ENCODE measurements at places on chromosomes 3 and 15. TPM values are rescaled to one million over a fixed set of nuclear protein-coding genes. Genes with fewer than 3 reads are reported as not detected.
A peak's percentile ranks its signal among the peaks of the same experiment; 100 is the strongest.

CCDC33 gene
- not detected for total RNA-seq

WDR76 gene
- total RNA-seq, result 75.6 TPM

TCAIM gene
- total RNA-seq, result 13.6 TPM

MORC1 gene
- not detected for total RNA-seq

TIMP4 gene
- total RNA-seq, result not detected

RAB11A gene
- 158 TPM for total RNA-seq

PLSCR4 gene
- not detected for total RNA-seq

PLIN1 gene
- total RNA-seq, result 0.35 TPM

ERICH6 gene
- 0.39 TPM for total RNA-seq

SAMMSON gene
- not detected for total RNA-seq

PIGX gene
- 50.5 TPM for total RNA-seq

PARP15 gene
- total RNA-seq, result 13.9 TPM

LMCD1 gene
- total RNA-seq, result 2.0 TPM

GOLGA8G gene
- not detected for total RNA-seq

GRCh38 chr3:69082805-69083204, 1.9 kb upstream of the ARL6IP5 start:
- H3K36me3 ChIP-seq, result no peaks in the 10 kb centered on the region
- H3K4me3 ChIP-seq, result peak overlapping the region; percentile 26
- DNase-seq, result peak; percentile 58
- H3K4me1 ChIP-seq, result peaks cover 69% of the 10 kb centered on the region
- H3K27me3 ChIP-seq, result no peaks in the 10 kb centered on the region

GRCh38 chr3:169278667-169279066, 384.8 kb downstream of the MECOM start:
- no peaks in the 10 kb centered on the region for H3K4me1 ChIP-seq
- H3K27me3 ChIP-seq, result no peaks in the 10 kb centered on the region
- no peak overlapping the region for H3K4me3 ChIP-seq
- no peak overlapping the region for H3K27ac ChIP-seq
- no peak for DNase-seq
- H3K36me3 ChIP-seq, result no peaks in the 10 kb centered on the region

- no peak overlapping the region for H3K27ac ChIP-seq
- no peaks in the 10 kb centered on the region for H3K27me3 ChIP-seq
- no peak for DNase-seq
Observed at GRCh38 chr3:49359623-49360022, 1.5 kb upstream of the GPX1 start.

GRCh38 chr3:71046791-71047190, 536.7 kb downstream of the FOXP1 start:
- no peak for DNase-seq
- no peaks in the 10 kb centered on the region for H3K27me3 ChIP-seq
- H3K36me3 ChIP-seq, result peaks cover 44% of the 10 kb centered on the region
- H3K4me1 ChIP-seq, result peaks cover 68% of the 10 kb centered on the region

- H3K27ac ChIP-seq, result no peak overlapping the region
- H3K4me3 ChIP-seq, result no peak overlapping the region
- no peaks in the 10 kb centered on the region for H3K4me1 ChIP-seq
- no peaks in the 10 kb centered on the region for H3K27me3 ChIP-seq
- no peak for DNase-seq
Observed at GRCh38 chr3:119620899-119621298, 23.2 kb downstream of the PLA1A start.

DNA sequence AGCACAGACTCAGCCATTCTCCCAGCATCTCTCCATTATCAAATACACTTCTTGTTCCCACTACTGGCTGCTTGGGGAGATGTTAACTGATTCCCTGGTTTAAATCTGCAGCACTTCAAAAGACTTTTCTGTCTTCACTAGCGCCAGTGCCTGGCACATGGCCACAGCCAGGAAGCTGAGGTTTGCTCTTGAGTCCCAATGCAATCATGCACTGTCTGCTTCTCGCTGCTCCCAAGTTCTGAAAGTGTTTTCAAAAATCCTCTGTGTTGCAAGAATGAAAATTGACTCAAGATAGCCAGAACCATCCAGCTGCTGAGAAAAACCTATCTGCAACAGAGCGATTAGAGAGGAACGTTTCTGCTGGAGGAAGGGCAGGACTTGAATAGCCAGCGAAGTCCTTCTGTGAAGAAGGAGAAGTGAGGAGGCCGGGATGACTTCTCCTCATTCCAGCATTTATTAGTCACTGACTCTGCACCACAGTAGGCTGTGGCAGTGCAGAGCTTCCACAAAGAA, 358.4 kb upstream of the NR2F2 start:
- H3K36me3 ChIP-seq, result no peaks in the 10 kb centered on the region
- DNase-seq, result no peak
- H3K27ac ChIP-seq, result no peak overlapping the region
- H3K4me1 ChIP-seq, result no peaks in the 10 kb centered on the region
- H3K27me3 ChIP-seq, result no peaks in the 10 kb centered on the region

DNA sequence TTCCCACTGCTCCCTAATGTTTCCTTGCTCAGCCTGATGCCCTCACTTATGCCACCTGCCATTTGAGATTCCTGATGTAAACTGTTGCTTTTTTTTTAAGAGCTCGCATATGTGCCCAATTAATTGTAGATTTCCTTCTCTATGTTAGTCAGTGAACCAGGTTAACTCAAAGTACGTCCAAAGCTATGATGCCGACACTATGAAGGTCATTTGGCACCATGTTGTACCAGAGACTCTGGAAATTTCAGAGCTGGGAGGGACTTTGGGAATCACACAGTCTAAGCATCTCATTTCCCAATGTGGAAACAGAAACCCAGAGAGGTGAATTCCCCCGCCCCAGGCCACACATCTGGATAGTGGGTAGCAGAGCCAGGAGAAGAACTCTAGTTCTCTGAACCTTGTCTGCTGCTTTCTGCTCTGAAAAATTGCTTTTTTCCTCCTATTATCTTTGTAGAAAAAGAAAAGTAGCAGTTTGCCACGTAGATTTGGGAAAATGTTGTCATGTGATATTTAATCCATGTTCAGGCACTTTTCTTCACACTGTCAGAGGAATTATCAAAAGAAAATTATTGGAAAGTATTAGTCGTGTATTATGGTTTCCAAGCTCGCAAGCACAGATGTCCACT, 38.5 kb upstream of the TNFAIP8L3 start:
- H3K36me3 ChIP-seq, result no peaks in the 10 kb centered on the region
- no peak overlapping the region for H3K27ac ChIP-seq
- H3K27me3 ChIP-seq, result no peaks in the 10 kb centered on the region

DNA sequence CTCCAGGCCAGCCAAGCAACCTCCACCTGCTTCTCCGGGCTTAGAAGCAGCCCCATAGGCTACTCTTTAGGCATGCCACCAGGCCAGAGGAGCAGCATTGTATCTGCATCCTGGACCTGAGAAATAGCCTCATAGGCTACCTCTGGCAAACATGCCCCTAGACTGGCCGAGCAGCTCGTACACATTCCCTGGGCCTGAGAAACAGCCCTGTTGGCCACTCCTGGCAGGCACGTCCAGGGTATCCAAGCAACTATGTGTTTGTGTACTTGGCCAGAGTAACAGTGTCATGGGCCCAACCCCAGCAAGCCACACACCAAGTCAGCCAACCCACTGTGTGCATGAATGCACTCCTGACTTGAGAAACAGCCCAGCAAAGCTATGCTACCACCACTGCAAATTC, 498.7 kb upstream of the CDIN1 start:
- DNase-seq, result no peak
- H3K4me1 ChIP-seq, result no peaks in the 10 kb centered on the region
- no peaks in the 10 kb centered on the region for H3K27me3 ChIP-seq

DNA sequence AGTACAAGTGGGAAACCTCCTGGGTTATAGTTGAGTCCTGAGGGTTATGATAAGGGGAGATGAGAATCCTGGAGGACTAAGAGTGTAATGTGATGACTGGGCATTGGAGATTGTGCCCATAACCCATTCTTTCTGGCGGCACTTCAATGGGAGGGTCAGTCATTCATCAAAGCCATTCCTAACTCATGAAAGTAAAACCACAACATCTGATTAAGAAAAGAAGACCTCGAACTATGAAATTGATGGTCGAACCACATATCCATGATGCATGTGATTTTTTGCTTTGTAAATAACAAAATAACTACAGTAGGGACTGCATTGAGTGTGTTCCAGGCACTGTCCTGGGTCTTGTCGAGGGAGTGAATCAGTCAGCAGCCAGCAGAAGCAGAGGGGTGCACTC, 215.1 kb downstream of the SHQ1 start:
- H3K27ac ChIP-seq, result no peak overlapping the region
- no peak overlapping the region for H3K4me3 ChIP-seq
- H3K4me1 ChIP-seq, result peaks cover 7% of the 10 kb centered on the region
- no peaks in the 10 kb centered on the region for H3K36me3 ChIP-seq

DNA sequence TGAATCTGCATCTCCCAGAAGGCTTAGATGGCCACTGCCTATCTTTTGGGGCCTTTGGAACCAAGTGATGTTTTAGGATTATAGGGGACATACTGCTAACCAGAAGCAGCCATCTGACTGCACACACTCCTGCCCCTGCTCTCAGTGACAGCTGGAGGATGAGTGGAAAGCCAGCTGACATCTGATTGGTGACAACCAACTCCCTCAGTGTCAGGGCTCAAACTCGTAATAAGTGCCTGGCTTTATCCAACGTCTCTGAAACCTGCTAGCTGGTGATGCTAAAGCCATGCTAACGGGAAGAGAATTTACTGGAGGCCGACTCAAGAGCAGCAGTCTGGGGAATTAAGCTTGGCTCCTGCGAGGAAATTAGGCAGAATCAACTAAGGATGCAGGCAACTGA, 35.1 kb downstream of the KY start:
- no peaks in the 10 kb centered on the region for H3K4me1 ChIP-seq
- H3K27ac ChIP-seq, result no peak overlapping the region
- no peaks in the 10 kb centered on the region for H3K36me3 ChIP-seq

- H3K36me3 ChIP-seq, result no peaks in the 10 kb centered on the region
- no peaks in the 10 kb centered on the region for H3K4me1 ChIP-seq
- H3K27me3 ChIP-seq, result no peaks in the 10 kb centered on the region
- H3K27ac ChIP-seq, result no peak overlapping the region
- no peak overlapping the region for H3K4me3 ChIP-seq
Observed at GRCh38 chr3:151075869-151076562, 9.4 kb upstream of the MED12L start.

- H3K27ac ChIP-seq, result no peak overlapping the region
- no peak overlapping the region for H3K4me3 ChIP-seq
- H3K36me3 ChIP-seq, result no peaks in the 10 kb centered on the region
- no peaks in the 10 kb centered on the region for H3K4me1 ChIP-seq
Observed at GRCh38 chr3:54125300-54125699, 2.9 kb downstream of the CACNA2D3 start.

DNA sequence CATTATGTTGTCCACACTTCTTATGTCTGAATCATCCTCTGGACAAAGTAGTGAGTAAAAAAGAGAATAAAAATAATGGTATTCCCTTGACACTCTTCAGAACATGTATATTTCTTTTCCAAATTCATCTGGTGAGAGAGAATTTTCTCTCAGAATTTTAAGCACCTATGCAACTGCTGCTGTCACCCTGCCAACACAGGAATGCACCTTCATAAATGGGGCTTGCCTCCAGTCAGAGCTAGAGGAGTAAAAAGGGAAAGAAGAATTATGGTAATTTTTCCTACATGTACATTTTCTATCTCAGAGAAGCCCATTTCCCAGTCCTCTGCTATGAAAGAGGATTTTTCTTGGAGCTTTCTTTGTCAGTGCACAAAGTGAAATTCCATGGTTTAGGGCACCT, 92.2 kb upstream of the ALCAM start:
- H3K27me3 ChIP-seq, result no peaks in the 10 kb centered on the region
- H3K4me3 ChIP-seq, result no peak overlapping the region
- no peak for DNase-seq
- H3K4me1 ChIP-seq, result no peaks in the 10 kb centered on the region
- no peak overlapping the region for H3K27ac ChIP-seq
- H3K36me3 ChIP-seq, result no peaks in the 10 kb centered on the region

DNA sequence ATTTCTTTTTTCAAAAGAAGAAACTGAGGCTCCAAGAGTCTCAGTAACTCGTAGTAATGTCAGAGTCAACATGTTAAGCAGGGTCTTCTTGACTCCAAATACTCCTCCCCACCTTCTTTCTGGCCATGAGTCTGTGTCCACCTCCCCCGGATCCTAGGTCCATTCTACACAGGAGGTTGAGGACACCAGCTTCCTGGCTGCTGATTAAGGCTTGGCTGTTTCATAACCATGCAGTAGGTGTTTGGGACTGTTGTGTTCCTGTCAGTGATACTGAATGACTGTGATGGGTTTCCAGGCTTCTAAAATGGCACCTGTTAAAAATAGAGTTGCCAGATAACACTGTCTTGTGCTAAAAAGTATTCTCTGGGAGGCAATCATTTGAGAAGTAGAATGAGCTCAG, 130.8 kb upstream of the IL12A start:
- no peak for DNase-seq
- no peak overlapping the region for H3K4me3 ChIP-seq
- H3K36me3 ChIP-seq, result no peaks in the 10 kb centered on the region
- H3K27ac ChIP-seq, result no peak overlapping the region
- no peaks in the 10 kb centered on the region for H3K27me3 ChIP-seq

DNA sequence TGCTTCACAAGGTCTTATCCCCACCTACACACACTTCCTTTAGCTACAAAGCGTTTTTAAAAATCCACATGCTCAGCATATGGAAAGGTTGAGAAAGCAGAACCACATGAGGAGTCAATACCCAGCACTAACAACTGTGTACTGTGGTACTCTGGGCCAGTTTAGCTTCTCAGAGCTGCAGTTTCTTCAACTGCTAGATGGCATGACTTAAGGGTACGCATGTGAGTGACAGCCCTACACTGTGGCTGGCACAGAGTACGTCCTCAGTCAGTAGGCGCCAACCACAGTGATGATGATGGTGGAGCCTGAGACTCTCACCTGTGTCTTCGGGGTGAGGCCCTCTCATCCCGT, 17.4 kb downstream of the CCDC12 start:
- no peaks in the 10 kb centered on the region for H3K27me3 ChIP-seq
- peak; percentile 69 for DNase-seq
- no peaks in the 10 kb centered on the region for H3K36me3 ChIP-seq
- peaks cover 81% of the 10 kb centered on the region for H3K4me1 ChIP-seq

DNA sequence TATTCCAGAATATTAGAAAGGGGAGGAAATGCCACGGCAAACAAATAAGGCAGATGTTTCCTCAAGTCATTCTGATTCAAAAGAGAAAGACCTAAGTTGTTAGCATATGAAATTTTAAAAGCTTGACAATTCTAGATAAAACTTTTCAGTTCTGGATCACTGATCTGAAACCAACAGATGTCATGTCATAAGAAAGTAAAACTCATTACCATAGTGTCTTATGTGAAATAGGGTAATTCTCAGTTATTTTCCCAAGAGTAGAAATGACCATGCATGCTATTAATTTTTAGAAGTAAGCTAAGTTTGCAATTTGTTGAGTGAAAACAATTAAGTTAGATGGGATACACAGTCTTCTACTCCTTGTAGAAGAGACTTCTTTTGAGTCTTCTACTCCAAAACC, 630.3 kb downstream of the NAALADL2 start:
- DNase-seq, result no peak
- no peak overlapping the region for H3K4me3 ChIP-seq
- no peak overlapping the region for H3K27ac ChIP-seq
- H3K4me1 ChIP-seq, result no peaks in the 10 kb centered on the region

- H3K4me3 ChIP-seq, result no peak overlapping the region
- no peaks in the 10 kb centered on the region for H3K4me1 ChIP-seq
- no peaks in the 10 kb centered on the region for H3K27me3 ChIP-seq
- DNase-seq, result no peak
Observed at GRCh38 chr3:49248840-49249227, 28.2 kb downstream of the C3orf62 start.
